ENCODE measurements at places on chromosomes 5 and 9.

GRCh38 chr5:172437445-172438318 is 16.6 kb downstream of the SH3PXD2B start:
- no peak overlapping the region for H3K27ac ChIP-seq
- no peaks in the 10 kb centered on the region for H3K4me1 ChIP-seq
- no peak for DNase-seq
- H3K4me3 ChIP-seq, result no peak overlapping the region

DNA sequence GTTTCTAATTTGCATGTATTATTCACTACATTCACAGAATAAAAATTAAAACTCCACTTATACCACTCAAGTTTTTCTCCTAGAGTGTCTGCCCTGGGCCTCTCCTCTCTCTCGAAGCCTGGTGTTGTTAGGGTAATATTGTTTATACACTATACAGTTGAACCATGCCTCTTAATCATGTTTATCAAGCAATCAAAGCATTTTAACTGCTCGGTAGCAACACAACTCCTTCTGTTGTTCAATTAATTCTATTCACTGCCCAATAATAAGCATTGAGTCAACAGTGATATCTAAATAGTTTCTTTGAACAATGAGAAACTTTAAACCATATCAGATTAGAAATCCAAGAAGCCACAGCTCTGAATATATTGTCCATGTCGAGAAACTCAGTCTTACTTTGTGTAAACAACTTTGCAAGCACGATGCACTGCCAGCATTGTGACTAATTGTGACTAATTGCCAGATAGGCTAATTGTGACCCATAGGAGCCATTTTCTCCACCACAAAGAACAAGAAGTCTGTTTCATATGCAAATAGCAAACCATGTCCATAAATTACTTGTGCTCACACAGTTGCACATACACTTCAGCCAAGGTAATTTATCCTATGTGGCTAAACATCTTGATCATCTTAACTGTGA is at the start of gene DNAH5:
Gene DNAH5 (minus strand): TSS at position 129 of the 640 bp plus-strand sequence. CDS start 250 bp downstream, outside the sequence.
- H3K36me3 ChIP-seq, result no peaks in the 10 kb centered on the region
- H3K4me1 ChIP-seq, result no peaks in the 10 kb centered on the region
- H3K27ac ChIP-seq, result no peak within 1 kb of the TSS
- no peaks in the 10 kb centered on the region for H3K27me3 ChIP-seq
- H3K4me3 ChIP-seq, result no peak within 1 kb of the TSS

- H3K4me1 ChIP-seq, result no peaks in the 10 kb centered on the region
- H3K4me3 ChIP-seq, result no peak overlapping the region
- H3K36me3 ChIP-seq, result no peaks in the 10 kb centered on the region
- no peaks in the 10 kb centered on the region for H3K27me3 ChIP-seq
- no peak for DNase-seq
- no peak overlapping the region for H3K27ac ChIP-seq
Observed at GRCh38 chr9:3137347-3137695, 293.4 kb upstream of the PUM3 start.

DNA sequence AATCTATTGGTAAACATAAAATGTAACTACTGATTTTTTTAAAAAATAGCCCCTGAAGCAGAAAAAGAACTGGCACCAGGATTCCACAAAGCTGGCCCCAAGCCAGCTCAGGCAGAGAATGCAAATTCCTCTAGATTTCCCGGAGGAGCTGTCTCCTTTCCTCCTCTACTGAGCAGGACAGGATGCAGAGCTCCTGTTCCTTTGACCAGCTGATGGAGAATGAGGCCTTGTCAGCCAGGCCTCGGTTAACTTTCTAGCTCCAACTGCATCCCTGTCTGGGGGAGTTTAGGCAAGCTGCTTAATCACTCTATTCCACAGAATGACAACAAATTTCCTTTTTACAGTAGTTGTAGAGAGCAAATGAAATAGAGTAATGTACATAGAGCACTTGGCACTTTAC is 155.5 kb downstream of the GNAQ start:
- peaks cover 2% of the 10 kb centered on the region for H3K36me3 ChIP-seq
- no peak overlapping the region for H3K27ac ChIP-seq
- H3K4me3 ChIP-seq, result no peak overlapping the region
- H3K27me3 ChIP-seq, result no peaks in the 10 kb centered on the region
- DNase-seq, result no peak

DNA sequence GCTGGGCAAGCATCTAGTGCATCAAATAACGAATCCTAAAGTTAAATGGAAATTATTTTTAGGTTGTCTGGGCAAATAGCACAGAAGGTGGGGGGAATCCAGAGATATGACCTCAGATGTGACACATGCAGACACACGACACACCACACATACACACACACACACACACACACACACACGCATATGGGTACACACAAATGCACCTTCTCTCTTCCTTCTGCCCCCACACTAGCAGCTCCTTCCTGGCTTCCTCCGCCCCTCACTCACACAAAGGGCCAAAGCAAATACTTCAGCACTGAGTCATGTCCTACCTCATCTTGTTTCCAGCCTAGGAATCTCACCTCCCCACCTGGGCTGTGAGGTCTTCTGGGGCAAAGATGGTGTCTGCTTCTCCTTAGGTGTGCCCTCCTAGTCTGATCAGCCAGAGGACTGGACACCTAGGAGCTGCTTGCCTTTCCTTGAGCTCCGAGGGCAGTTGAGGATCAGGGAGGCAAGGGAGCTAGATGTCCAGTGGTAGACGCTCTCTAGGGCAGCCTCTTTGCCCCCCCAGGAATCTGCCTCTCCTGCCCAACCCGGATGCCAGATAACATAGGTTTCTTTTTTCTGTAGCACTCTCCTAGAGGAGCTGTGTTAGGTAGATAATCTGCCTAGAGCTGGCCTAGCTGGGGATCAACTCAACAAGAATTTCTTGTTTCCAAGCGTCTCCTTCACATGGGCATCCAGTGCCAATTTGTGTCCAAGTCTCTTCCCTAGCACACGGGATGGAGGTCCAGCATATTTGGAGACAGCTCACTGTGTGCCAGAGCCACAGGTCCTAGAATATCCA is 14.3 kb upstream of the JADE2 start:
- no peak for DNase-seq
- no peaks in the 10 kb centered on the region for H3K36me3 ChIP-seq
- peaks cover 6% of the 10 kb centered on the region for H3K4me1 ChIP-seq
- no peak overlapping the region for H3K27ac ChIP-seq
- H3K27me3 ChIP-seq, result peaks cover 6% of the 10 kb centered on the region

DNA sequence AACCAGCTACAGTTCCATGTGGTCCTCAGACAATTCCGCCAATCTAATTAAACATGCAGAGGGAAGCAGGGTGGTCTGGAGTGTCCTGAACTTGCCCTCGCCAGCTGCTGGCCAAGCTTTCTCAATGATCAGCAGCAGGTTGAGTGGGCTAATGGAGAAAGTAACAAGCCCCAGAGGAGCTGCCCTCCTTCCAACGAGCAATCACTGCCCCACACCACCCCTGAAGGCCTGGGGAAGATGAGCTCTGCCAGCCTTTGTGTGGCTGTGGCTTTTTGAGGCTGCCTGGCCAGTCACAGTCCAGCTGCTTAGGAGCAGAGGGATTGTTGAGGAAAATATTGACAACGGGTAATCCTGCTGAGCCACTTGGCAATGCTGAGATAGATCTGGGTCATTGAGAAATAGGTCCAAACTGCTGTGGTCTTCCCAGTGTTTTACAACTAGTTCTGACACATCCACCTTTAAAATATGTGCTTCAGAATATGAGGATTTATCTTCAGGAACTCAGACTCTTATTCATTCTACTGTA is 107.3 kb downstream of the CD180 start:
- H3K4me1 ChIP-seq, result no peaks in the 10 kb centered on the region
- H3K27ac ChIP-seq, result no peak overlapping the region
- peaks cover 8% of the 10 kb centered on the region for H3K36me3 ChIP-seq
- DNase-seq, result no peak
- no peaks in the 10 kb centered on the region for H3K27me3 ChIP-seq
